ENCODE measurements at places on chromosomes 7 and 10.

GRCh38 chr10:6212806-6213205, 10.1 kb downstream of the PFKFB3 start:
- DNase-seq = no peak

- DNase-seq = no peak
These were observed 77.0 kb downstream of the POU6F2 start for GRCh38 chr7:39054731-39055130.

DNA sequence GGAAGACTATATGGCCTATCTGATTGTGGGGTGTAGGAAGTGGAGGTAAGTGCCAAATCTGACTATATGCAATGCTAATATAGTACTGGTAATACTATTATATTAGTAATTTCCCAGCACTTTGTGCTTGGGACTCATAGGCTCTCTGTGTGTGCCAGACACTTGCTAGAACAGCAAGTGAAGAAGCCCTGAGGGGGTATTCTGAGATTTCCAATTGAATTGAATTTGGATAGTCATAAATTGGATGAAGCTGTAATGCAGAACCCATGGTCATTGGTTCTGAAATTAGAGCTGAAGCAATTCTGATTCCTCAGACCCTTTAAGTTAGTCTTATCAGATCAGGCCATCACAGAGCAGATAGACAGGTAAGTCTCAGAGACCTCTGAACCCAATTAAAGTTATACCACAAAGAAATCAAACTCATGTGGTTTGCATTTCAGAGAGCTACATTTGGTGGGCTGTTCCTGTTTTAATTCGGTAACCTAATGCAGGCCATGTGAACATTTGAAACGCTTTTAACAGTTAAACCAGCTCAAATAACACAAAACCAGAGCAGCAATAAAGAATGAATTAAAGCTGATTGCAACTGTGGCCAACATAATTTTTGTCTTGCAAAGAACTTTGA, 179.5 kb downstream of the CREB5 start:
- no peak for DNase-seq

GRCh38 chr7:102220960-102221800, 65.5 kb upstream of the SH2B2 start:
- DNase-seq = no peak

DNA sequence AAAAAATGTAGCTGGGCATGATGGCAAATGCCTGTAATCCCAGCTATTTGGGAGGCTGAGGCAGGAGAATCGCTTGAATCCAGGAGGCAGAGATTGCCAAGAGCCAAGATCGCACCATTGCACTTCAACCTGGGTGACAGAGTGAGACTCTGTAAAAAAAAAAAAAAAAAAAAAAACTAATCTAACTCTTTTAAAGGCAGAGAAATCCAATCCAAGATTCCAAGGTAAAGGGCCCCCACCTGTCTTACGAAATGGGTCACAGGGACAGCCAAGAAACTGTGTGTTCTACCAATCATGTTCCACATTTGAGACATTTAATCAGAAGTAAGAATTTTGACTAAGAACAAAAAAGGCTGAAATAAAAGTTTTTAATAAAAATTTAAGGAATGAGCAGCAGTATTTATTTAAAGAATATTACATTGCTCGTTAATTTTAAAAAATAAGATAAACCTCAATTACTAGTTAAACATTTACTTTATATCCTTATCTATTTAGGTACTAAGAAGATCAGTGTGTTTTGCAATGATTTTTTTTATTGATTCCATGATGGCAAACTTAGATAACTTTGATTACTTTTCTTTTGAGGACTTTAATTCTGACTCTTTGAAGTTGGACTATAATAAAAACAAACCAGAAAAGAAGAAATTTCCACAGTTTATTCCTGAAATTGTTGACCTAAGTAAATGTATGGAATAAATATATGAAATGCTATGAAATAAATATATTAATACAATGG, 6.7 kb upstream of the OAT start:
- DNase-seq = no peak

DNA sequence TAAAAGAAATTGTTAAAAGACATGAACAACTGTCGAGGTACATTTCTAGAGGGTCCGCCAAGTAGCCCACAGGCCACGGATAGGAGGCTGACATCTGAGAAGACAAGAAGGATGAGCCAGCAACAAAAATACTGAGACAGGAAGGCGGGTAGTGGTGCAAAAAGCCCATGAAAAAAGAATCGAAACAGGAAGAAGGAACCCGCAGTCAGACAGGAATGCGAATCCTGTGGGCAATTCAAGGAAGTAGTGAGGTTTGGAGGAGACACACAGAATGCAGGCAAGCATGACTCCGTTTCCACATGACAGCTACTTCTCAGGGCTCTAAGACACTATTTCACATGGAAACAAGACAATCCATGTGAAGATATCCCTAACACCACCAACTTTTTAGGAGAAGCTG, 125.2 kb downstream of the DOCK4 start:
- no peak for DNase-seq

DNA sequence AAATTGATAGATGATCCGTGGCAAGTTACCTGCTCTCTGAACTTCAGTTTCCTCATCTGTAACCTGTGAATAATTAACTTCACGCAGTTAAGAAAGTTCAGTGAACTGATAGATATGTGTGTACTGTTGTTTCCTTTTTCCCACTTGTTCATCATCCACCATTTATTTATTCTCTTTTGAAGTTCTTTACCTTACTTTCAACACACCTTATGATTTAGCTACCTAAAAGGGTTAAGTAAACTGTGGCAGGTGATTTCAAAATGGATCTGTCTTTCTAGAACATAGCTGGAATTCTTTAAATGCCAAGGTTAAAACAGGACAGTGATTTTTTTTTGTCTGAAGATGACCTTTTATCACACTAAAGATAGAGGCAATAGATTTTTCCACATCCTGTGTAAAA, 27.4 kb upstream of the MALRD1 start:
- DNase-seq = no peak
